Posterior vena cava (tissue), 2 donors: ENCODE measurements at places on chromosomes 3 and 15. TPM values are rescaled to one million over a fixed set of nuclear protein-coding genes. Genes with fewer than 3 reads are reported as not detected.

SLITRK3 gene
- total RNA-seq = 1.2 TPM

COL6A6 gene
- total RNA-seq = 1.2 TPM

- no peak for DNase-seq
Observed at GRCh38 chr3:87397211-87397610, 120.8 kb upstream of the POU1F1 start.

AGBL1 gene
- total RNA-seq = not detected

FBXO40 gene
- 1.5 TPM for total RNA-seq

- DNase-seq = no peak
Observed at GRCh38 chr3:79516795-79517194, 251.0 kb downstream of the ROBO1 start.

DNA sequence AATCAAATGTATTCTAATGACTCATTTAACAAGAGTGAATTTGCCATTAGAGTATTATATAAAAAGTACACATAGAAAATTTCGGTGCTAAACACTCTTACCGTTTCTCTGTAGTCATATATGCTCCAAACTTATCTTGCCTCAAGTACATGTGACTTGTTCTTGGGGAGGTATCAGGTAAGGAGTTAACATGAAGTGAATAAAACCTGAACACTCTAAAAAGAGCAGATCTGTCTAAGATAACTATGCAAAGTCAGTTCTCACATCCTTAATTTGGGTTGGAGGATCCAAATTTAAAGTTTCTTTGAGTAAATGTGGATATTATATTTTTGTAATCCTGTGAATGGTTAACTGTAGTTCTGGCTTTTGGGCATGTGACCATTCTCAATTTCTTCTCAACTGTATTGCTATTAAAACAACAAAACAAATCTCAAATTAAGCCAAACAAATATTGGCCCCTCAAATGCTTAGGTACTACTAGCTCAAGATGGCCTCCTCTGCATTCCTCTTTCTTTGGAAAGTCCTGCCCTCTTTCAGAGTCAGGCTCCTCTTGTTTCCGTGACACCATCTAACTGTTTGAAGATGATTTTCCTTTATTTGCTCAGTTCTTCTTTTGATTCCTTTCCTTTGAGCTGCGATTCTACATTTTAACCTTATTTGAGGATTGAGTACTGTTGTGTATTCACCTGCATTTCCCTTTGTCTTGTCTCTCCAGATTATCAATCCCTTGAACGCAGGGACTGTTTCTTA lies 4.2 kb downstream of the EDEM1 start:
- DNase-seq = no peak

DNA sequence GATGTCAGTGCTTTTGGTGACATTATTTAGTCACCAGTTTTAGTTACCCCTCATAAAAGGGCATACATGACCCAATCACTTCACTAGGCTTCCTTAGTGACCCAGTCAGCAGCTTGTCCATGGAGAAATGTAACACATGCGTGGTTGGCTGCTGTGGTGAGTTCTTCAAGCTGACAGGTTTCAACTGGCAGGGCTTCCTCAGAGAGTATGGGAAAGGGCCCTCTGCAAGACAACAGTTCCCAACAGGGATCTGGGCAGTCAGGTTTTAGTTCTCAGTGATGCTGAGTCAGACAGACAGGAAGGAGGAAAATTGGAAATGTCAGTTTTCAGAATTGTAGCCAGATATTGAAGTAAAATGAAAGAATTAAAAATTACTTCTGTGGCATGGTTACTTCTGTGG lies 282.5 kb downstream of the TBL1XR1 start:
- no peak for DNase-seq

TLR9 gene
- total RNA-seq = 0.52 TPM

CA12 gene
- total RNA-seq = 48.3 TPM

DNA sequence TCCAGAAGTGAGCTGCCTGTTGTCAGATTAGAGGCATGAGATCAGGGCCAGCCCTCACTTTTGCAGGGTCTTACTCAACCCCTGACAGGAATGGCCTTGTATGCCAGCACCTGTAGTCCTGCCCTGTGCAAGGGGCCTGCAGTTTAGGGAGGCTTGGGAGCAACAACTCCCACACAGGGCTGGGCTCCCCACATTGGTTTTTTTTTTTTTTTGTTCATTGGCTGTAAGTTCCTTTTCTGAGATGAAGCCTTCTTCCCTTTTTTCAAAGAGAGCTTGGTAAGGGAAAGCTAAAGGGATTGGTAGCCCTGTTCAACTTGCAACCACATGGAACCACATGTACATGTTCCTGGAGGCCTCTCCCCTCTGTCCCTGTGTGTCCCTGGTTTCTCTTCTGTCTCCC lies 46.4 kb downstream of the TNFAIP8L3 start:
- no peak for DNase-seq
